ENCODE measurements at places on chromosomes 3 and 15.

DNA sequence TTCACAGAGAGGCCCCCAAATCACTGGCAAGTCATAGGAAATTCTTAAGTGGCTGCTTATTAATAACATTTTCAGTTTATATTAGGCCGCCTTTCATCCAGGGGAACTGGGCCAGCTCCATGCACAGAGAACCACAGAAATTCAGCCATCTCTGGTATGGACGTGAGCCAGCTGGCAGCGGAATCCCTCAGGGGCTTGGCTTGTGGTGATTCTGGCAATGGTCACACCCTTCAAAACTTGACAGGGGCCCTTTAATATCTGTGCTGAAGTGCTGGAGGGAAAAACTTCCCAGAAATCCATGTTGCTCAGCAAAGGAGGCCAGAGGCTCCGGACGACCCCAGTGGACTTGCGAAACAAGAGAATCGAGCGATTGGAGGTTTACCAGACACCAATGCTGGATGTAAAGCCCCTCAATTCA is 11.3 kb downstream of the PRICKLE2 start:
- DNase-seq: no peak

GRCh38 chr3:152672320-152672649 is 162.6 kb upstream of the P2RY1 start:
- no peak for DNase-seq

- no peak for DNase-seq
These were observed 86.1 kb downstream of the ADAMTS17 start for GRCh38 chr15:100255644-100256043.

- DNase-seq: no peak
These were observed 328.5 kb downstream of the NEK10 start for GRCh38 chr3:27040674-27041073.

- DNase-seq: no peak
These were observed 362.2 kb upstream of the SLCO3A1 start for GRCh38 chr15:91491101-91491950.

GRCh38 chr15:77021803-77022381 is 27.0 kb downstream of the PSTPIP1 start:
- no peak for DNase-seq

GRCh38 chr3:96706509-96706908 is 107.9 kb upstream of the EPHA6 start:
- peak; percentile 52 for DNase-seq

GRCh38 chr3:86788371-86788770 is 202.6 kb downstream of the VGLL3 start:
- no peak for DNase-seq

GRCh38 chr3:46663591-46664135 is 29.8 kb downstream of the ALS2CL start:
- peak; percentile 76 for DNase-seq

DNA sequence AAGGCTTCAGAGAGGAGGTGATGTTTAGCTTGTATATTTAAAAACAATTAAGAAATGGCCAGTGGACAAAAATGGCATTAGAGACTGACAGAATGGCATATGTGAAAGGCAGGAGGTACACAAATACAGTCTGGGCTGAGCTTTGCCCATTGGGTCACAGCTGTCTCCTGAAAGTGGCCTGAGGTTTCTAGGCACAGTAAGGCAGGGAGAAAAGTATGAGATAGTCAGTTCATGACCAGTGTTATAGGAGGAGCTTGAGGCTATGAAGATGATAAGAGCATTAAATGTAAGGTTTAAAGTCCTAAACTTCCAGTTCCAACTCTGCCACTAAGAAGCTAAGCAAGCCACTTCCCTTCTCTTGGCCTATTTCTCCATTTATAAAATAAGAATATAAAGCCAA is 111.2 kb upstream of the SETMAR start:
- DNase-seq: no peak

DNA sequence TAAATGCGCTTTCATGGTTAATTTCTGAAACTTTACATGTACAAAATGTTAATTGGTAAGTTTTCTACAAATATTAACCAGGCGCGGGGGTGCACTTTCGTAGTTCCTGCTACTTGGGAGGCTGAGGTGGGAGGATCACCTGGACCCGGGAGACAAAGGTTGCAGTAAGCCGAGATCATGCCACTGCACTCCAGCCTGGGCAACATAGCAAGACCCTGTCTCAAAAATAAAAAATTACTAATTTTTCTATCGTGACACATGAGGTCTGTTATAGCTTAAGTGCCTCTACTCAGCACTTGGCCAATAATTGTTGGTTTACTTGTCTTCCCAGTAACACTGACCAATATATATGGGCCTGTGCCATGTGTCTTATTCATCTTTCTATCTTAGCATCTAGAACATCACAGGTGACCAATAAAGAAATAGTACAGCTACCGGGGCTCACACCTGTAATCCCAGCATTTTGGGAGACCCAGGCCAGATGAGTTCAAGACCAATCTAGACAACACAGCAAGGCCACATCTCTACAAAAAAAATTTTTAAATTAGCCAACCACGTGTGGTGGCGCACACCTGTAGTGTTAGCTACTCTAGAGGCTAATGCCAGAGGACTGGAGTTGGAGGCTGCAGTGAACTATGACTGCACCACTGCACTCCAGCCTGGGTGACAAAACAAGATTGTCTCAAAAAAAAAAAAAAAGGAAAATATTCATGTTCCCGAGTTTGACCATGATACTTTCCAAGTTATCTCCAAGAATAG is 6.1 kb downstream of the MSL2 start:
- DNase-seq: no peak

- no peak for DNase-seq
These were observed 2.5 kb downstream of the HIGD1A start for GRCh38 chr3:42801784-42802183.
